ENCODE measurements at places on chromosomes 6 and 20.

DNA sequence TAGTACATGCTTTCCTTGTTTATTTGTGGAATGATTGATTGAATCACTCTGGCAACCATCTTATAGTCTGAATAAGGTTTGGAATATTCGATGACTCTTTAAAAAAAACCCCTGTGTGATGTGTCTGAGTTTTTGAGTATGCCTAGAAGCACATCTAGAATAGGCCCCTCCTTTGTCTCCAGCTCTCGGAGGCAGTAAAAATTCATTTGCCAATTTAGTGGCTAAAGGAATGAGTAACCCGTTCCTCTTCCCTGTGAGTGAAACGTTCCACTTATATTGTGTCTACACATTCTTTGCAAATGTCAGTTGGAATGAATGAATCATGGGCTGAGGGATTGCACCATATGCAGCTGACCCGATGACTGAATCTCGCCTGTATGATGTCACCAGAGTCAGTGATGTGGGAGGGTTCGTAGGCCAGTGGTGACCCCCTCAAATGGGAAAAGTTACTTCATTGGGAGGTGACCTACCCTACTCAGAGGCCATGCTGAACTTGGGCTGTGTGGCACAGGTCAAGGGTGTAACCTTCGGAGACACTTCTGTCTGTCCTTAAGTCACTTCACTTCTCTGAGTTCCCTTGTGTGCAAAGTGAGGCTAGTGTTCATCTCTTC is 21.6 kb downstream of the MOCS3 start:
- DNase-seq: no peak

- no peak for DNase-seq
Observed at GRCh38 chr20:1336699-1337367, 7.9 kb upstream of the SDCBP2 start.

- DNase-seq: no peak
Observed at GRCh38 chr6:154996016-154996590, 988 bp downstream of the TIAM2 start.

- no peak for DNase-seq
Observed at GRCh38 chr20:11118802-11119380, 445.1 kb upstream of the JAG1 start.
